ENCODE measurements at places on chromosomes 13 and 19.

GRCh38 chr13:82647540-82647939 is 1234.7 kb downstream of the SLITRK1 start:
- DNase-seq = no peak

GRCh38 chr13:110392510-110393240 is 85.6 kb downstream of the COL4A2 start:
- no peak for DNase-seq

GRCh38 chr13:97221046-97221445 is 1.1 kb upstream of the MBNL2 start:
- DNase-seq = no peak

DNA sequence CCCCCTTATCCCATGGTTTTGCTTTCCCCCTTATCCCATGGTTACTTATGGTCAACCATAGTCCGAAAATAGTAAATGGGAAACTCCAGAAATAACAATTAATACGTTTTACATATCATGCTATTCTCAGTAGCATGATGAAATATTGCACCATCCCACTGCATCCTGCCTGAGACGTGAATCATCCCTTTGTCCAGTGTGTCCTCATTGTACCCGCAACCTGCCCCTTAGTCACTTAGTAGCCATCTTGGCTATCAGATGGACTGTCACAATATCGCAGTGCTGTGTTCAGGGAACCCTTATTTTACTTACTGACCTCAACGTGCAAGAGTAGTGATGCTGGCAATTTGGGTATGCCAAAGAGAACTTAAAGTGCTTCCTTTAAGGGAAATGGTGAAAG is 10.5 kb upstream of the NBEA start:
- DNase-seq = no peak

GRCh38 chr19:33772102-33772857 is 24.4 kb upstream of the KCTD15 start:
- no peak for DNase-seq

DNA sequence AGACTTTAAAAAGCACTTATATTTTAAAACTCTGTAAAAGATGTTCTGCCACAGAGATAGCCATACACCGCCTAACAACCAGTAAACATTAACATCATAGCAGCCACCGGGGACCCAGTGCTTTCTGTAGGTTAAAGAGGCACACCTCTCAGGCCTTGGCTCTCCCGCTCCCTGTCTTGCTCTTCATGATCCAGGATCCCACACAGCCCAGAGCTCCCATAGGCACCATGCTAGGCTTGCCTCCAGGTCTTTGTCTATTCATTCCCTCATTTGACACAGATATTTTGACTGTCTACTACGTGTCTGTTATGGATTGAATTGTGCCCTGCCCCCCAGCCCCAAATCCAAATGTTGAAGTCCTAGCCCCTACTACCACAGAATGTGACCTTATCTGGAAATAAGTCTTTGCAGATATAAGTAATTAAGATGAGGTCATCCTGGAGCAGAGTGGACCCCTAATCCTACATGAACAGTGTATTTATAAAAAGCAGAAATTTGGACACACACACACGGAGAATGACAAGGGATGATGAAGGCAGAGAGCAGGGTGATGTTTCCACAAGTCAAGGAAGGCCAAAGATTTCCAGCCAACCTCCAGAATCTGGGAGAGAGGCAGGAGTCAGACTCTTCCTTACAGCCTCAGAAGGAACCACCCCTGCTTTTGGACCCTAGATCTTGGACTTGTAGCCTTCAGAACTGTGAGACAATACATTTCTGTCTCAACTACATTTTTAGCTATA is 272.6 kb downstream of the DNAJC15 start:
- DNase-seq = no peak
